ENCODE measurements at places on chromosomes 1 and 21. TPM values are rescaled to one million over a fixed set of nuclear protein-coding genes. Genes with fewer than 3 reads are reported as not detected.
A peak's percentile ranks its signal among the peaks of the same experiment; 100 is the strongest.

- no peak for DNase-seq
- no peak overlapping the region for H3K4me3 ChIP-seq
- no peak overlapping the region for H3K27ac ChIP-seq
Measured at GRCh38 chr1:37238364-37239224, 204.3 kb upstream of the GRIK3 start.

DNA sequence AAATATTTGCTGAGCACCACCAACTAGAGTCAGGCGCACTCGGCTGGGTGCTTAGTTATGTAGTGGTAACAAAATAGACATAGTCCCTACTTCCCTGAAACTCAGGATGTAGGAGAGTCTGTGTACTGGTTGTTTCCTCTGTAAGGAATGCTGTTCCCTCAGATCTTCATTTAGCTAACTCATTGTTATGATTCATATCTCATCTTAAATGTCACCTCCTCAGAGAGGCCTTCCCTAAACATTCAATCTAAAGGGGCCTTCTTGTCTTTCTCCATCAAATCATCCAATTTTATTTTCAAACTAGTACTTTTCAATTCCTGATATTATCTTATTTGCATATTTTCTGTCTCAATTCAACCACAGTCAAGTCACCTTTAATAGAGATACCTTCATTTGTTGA is 132.9 kb downstream of the PIK3R3 start:
- H3K4me3 ChIP-seq: no peak overlapping the region
- no peaks in the 10 kb centered on the region for H3K36me3 ChIP-seq
- DNase-seq: no peak
- peaks cover 6% of the 10 kb centered on the region for H3K4me1 ChIP-seq
- no peak overlapping the region for H3K27ac ChIP-seq

DNA sequence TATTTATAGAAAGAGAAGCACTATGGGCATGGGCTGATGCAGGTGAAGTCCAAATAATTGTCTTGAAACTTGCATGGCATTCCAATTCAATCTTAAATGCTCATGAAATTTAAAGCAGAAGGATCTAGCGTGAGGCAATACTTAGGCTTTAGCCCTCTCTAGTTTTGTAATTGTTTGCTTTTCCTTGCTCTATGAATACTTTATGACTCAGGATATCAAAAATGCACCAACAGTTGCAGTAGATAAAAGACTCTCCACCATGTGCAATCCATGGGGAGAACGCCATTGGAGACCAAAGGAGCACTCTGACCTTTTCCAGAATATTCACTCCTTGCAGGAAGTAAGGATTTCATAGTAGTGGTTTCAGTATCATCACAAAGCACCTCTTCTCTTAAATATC is 436.4 kb downstream of the LRRIQ3 start:
- DNase-seq: no peak
- H3K4me1 ChIP-seq: no peaks in the 10 kb centered on the region

GRCh38 chr1:89631816-89632656 is 884 bp upstream of the LRRC8C start:
- peak overlapping the region; percentile 93 for H3K27ac ChIP-seq
- no peaks in the 10 kb centered on the region for H3K27me3 ChIP-seq
- H3K36me3 ChIP-seq: no peaks in the 10 kb centered on the region
- H3K4me1 ChIP-seq: peaks cover 66% of the 10 kb centered on the region
- peak overlapping the region; percentile 96 for H3K4me3 ChIP-seq
- no peak for DNase-seq

DNA sequence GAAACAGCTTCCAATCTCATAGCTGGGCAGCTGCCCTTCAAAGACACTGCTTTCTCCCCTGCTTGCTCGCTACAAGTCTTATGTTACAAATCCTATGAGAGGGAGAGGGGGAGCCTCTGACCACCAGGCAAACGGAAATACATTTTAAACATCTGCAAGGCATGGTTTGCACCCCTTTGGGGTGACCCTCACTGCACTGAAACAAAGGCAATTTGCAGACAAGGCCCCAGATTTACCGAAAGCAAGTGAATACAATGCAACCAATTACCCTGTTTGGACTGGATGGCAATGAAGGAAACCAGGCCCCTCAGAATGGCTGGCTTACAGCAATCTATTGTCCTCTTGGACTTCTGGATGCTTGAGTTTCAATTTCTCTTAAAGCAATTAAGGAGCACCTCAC is 11.8 kb upstream of the ATP13A2 start:
- peaks cover 100% of the 10 kb centered on the region for H3K36me3 ChIP-seq
- H3K4me3 ChIP-seq: no peak overlapping the region
- no peaks in the 10 kb centered on the region for H3K27me3 ChIP-seq
- no peak for DNase-seq
- no peak overlapping the region for H3K27ac ChIP-seq

DNA sequence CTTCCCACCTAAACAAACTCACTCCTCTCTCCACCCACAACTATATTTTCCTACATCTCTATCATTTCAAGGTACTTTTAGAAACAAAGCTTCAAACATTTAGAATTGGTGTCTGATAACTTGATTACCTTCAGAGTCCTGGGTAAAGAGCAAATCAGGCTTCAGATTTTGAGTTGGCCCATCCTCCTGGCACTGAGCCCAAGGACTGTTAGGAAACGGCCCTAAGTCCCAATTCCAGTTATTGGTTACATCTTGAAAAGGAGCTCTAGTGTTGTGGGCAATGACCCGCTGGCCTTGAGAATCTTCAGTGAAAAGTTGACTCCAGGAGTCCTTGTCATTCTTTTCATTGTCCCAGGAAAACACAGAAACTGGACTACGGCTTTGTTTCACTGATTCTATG is 15.1 kb downstream of the MTFR1L start:
- H3K4me3 ChIP-seq: no peak overlapping the region
- no peak overlapping the region for H3K27ac ChIP-seq
- H3K36me3 ChIP-seq: peaks cover 60% of the 10 kb centered on the region
- DNase-seq: no peak
- no peaks in the 10 kb centered on the region for H3K27me3 ChIP-seq

DNA sequence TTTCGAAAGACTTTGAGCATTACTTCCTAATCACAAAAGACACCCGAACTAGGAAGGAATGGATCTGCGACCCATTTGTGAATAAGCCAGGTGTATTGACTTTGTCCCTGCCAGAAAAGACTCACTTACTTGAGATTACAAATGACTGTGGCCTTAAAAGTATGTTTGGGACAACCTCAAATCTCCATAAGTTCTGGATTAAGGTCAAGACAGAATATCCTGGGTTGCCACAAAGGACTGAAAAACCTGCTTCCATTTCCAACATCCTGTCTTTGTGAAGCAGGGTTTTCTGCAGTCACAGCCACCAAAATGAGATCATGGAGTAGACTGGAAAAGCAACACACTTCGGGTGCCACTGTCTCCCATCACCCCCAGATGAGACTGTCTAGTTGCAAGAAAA is 537.4 kb upstream of the ZRANB2 start:
- no peaks in the 10 kb centered on the region for H3K4me1 ChIP-seq
- H3K36me3 ChIP-seq: no peaks in the 10 kb centered on the region
- no peak overlapping the region for H3K4me3 ChIP-seq
- no peaks in the 10 kb centered on the region for H3K27me3 ChIP-seq
- H3K27ac ChIP-seq: no peak overlapping the region

GRCh38 chr1:4175566-4176405 is 275.7 kb upstream of the C1orf174 start:
- no peak overlapping the region for H3K27ac ChIP-seq
- H3K36me3 ChIP-seq: no peaks in the 10 kb centered on the region
- peaks cover 24% of the 10 kb centered on the region for H3K27me3 ChIP-seq
- H3K4me1 ChIP-seq: no peaks in the 10 kb centered on the region
- H3K4me3 ChIP-seq: no peak overlapping the region

DNA sequence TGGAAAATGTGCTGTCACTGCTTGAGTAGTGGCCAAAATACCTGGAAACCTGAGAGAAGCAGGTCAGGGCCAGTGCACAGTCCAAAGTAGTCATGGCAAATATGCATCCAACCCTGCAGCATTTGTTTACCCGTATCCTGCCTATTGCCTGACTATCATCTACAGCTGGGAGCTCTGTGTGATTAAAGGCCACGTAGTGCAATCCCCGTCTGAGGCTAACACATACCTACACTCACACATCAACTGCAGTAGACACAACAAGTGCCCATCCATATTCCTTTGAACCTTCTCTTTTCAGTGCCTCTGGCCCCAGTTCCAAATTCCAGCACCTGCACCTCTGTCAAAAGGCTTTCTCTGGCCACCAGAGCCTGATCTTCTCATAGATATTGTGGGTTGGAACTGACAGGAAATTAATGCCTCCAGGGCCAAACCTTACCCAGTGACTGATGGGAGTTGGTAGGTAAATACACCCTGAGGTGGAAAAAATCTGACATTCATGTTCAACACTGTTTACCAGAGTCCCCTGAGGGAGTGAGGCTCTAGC is 383.0 kb downstream of the SETD4 start:
- no peaks in the 10 kb centered on the region for H3K4me1 ChIP-seq
- H3K27me3 ChIP-seq: no peaks in the 10 kb centered on the region
- H3K27ac ChIP-seq: no peak overlapping the region
- DNase-seq: no peak
- H3K4me3 ChIP-seq: no peak overlapping the region

GRCh38 chr1:108141621-108142020 is 58.5 kb downstream of the SLC25A24 start:
- H3K4me1 ChIP-seq: no peaks in the 10 kb centered on the region
- H3K27ac ChIP-seq: no peak overlapping the region
- no peaks in the 10 kb centered on the region for H3K27me3 ChIP-seq
- DNase-seq: no peak
- peaks cover 55% of the 10 kb centered on the region for H3K36me3 ChIP-seq

DNA sequence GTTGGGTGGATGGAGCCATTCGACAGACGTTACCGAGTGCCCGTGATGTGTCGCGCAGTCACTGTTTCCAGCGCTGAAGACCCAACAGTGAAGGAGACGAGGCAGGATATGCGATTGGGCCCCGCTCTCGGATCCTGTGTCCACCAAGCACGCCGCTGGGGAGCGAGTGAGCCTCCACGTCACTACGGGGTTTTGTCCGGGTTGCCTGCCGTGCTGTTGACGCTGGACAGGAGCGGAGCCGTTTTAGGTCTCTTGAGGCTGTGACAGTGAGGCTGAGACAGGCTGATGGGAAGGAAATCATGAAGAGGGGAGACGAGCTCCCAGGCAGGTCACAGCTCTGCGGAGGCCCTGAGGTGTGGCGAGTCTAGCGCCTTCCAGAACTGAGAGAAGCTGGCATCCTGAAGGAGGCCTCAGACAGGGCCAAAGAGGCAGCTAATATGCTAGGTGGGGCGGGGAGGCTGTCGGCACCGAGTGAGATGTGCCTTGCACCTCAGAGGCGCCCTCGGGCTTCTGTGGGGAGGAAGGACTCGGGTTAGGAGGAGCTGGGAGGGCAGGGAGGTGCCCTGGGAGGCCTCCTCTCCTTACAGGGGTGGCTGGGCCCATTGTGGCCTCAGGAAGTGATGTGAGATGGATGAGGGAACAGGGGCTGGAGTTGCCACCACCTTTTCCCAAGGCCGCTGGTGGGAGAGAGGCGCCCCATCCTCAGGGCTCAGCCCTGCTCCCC is 196.0 kb upstream of the TMEM51 start:
- no peak overlapping the region for H3K27ac ChIP-seq
- H3K27me3 ChIP-seq: no peaks in the 10 kb centered on the region
- H3K36me3 ChIP-seq: peaks cover 12% of the 10 kb centered on the region
- H3K4me1 ChIP-seq: peaks cover 62% of the 10 kb centered on the region
- no peak for DNase-seq

DNA sequence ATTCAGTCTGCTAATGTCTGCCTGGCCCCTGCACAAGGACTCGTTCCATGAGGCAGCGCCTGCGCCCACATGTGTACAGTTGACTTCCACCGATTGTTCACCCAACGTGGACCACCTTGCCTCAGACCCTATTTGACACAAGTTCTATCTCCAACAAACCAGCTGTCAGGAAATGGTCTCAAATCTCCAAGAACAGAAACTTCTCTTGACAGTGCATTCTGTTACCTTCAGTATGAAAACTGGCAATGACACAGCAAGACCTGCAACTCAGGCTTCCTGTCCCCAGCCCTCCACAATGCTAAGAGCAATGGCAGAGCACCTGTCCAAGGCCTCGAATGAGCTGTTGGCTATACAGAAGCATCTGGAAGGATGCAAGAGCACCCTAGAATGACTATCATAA is 102.3 kb upstream of the CLDN14 start:
- peaks cover 2% of the 10 kb centered on the region for H3K4me1 ChIP-seq
- no peak for DNase-seq
- H3K27ac ChIP-seq: no peak overlapping the region
- no peak overlapping the region for H3K4me3 ChIP-seq

DNA sequence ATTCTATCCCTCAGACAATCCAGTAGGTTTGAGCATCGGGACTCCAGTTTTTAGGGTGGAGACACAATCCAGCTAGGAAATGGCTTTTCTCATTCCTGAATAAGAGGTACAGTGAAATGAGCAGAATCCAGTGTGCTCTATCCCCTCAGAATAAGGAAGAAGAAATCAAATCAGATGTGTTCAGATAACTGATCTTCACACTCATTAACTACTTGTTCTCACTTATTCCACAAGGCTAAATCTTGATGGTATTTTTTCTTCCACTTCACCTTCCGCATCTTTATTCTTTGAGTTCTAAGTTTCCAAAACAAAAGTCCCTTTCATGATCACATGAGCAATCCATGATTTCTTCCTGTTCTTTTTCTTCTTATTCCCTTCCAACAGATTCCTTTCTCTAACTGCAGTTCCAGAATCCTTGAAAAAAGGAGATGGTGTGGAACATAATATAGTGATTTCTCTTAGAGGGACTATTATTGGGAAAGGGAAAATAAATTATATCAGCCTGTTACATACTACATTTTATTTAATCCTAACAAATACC is 1.7 kb downstream of the SYT11 start:
- peak overlapping the region; percentile 88 for H3K27ac ChIP-seq
- no peaks in the 10 kb centered on the region for H3K36me3 ChIP-seq
- H3K4me3 ChIP-seq: no peak overlapping the region
- peaks cover 9% of the 10 kb centered on the region for H3K27me3 ChIP-seq

DNA sequence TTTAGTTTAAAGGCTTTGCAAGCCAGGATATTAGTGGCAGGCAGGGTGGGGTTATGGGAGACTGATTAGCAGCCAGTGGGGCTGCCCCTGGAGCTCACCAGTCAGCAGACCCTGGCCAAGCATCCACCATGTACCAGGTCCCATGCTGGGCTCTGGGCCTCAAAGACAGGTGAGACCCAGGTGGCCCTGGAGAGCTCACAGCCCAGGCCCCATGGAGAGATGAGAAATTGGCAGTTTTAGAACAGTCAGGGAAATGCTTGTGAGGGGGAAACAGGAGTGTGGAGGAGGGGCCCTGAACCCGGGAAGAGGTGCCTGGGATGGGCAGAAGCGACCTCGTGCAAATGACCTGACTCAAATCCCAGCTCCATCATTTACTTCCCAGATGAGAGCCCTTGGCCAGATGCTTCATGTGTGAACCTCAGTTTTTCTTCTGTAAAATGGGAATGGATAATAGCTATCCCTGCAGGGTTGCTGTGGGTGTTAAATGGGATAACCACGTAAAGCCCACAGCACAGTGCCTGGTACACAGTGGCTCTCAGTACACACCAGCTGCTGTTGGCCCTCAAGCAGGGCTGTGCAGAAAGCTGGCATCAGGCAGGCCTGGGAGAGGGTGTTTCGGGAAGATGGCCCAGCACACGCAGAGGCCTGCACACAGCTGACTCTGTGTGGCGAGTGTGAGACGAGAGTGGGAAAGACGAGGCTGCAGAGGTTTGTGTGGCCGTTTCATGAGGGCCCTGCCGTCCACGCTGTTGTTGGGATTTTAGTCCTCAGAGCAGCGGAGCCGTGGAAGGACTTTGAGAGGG is 518.5 kb downstream of the PTPRU start:
- no peak for DNase-seq
- H3K4me3 ChIP-seq: no peak overlapping the region
- H3K36me3 ChIP-seq: no peaks in the 10 kb centered on the region
- H3K27me3 ChIP-seq: no peaks in the 10 kb centered on the region
- no peaks in the 10 kb centered on the region for H3K4me1 ChIP-seq

C1orf146 gene
- not detected for total RNA-seq

DENND2C gene
- total RNA-seq: 39.9 TPM

TRIM17 gene
- 0.13 TPM for total RNA-seq

C21orf58 gene
- 4.4 TPM for total RNA-seq

ESRRG gene
- 0.32 TPM for total RNA-seq

KRTAP10-7 gene
- not detected for total RNA-seq

SPRR2F gene
- 0.76 TPM for total RNA-seq

All from esophagus squamous epithelium (tissue), 5 donors.